Fibroblast of mammary gland (primary cell): ENCODE measurements at places on chromosomes 6 and 20.
A peak's percentile ranks its signal among the peaks of the same experiment; 100 is the strongest.

GRCh38 chr6:75396005-75396800 lies 97.4 kb downstream of the FILIP1 start:
- no peak for DNase-seq

- peak; percentile 54 for DNase-seq
These were observed 165.6 kb upstream of the OGFRL1 start for GRCh38 chr6:71123051-71123450.

DNA sequence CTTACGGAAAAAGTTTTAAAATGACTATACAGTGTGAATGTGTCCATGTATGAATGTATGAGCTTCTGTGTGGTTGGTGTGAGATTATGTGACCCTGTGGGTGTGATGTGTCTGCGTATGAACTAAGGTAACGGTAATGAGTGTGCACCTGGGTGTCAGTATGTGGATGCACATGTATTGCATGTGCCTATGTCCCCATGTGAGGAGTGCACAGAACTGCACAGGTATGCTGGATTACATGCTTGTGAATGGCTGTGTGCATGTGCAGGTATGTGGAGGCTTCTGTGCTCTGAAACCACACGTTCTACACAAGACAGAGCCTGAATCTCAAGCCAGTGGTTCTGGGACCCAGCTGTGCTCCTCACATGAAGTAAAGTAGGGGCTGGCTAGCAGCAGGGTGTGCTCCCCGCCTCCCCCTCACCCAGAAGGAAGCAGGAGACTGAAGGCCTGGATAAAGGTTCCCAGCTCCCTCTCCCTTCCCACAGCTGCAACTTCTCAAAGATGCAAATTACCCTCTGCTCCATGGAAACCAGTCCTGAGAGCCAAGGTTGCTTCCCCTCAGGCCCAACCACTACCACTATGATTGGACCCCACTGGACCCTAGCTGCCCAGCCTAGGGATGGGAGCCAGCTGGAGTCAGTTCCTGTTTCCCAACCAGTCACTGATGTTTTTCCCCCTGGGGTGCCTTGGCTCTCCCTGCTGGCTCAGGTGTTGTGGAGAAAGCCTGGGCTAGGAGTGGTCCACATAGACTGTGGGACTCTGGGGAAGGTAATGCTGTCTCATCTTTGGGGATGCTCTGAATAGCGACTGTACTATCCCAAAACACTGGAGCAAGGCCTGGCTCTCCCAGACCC lies 24.8 kb upstream of the SPDEF start:
- DNase-seq, result no peak

DNA sequence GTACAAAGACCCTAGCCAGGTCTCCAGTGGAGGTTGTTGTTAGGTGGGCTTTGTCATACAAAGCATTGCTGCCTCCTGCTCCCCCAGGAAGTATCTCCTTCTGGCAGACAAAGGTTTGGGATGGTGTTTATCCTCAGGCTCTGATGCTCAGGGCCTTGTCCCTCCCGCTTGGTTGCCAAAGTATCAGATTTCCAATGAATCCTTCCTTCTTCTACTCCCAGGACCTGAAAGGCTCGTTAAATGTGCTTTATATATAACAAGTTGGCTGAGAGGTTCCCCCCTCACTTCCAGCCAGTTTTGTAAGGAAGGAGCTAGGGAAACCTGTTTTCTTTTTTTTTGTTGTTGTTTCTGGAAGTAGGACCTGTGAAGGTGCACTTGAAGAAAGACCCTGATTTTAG lies 14.4 kb downstream of the PTK7 start:
- DNase-seq, result no peak

- DNase-seq, result peak; percentile 8
These were observed 74.4 kb downstream of the PKHD1 start for GRCh38 chr6:52013035-52013434.

DNA sequence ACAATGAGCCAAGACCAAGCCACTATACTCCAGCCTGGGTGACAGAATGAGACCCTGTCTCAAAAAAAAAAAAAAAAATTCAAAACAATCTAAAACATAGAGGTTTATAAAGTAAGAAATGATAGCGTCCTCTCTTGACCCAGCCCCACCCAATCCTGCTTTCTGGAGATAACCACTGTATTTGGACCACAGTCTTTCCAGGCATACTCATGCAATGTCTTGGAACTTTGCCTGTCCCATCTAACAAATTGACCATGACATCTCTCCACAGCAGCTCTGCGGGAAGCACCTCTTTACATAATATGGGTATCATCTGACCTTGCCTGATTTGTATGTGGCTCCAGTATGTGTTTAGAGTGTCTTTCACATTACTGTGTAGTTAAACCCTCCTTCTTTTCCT lies 9.1 kb upstream of the SHLD1 start:
- DNase-seq, result peak; percentile 67

DNA sequence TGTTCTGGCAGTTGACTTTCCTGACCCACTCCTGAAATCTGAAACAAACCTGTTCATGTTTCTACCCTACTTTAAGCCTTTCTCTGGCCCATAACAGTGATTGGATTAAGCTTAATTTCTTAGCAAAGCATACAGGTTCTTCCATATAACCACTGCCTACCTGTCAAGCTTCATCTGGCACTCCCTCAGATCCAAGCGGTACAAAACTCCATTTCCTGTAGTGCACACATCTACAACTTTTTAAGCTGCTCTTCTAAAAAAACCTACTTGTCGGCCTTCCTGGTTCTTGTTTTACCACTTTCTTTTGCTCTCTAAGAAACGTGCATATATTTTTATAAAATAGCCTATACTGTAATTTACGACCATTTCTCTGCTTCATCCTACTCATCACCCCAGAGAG lies 916 bp upstream of the PPP1R11 start:
- no peak for DNase-seq

GRCh38 chr6:167676000-167676665 lies 150.6 kb upstream of the AFDN start:
- no peak for DNase-seq

GRCh38 chr20:59586613-59587012 lies 17.7 kb upstream of the PHACTR3 start:
- no peak for DNase-seq

GRCh38 chr6:431986-432385 lies 40.4 kb downstream of the IRF4 start:
- peak; percentile 16 for DNase-seq

- no peak for DNase-seq
These were observed 326.3 kb downstream of the UBE3D start for GRCh38 chr6:82739303-82739702.

GRCh38 chr6:162177746-162178145 lies 549.8 kb downstream of the PRKN start:
- peak; percentile 49 for DNase-seq

DNA sequence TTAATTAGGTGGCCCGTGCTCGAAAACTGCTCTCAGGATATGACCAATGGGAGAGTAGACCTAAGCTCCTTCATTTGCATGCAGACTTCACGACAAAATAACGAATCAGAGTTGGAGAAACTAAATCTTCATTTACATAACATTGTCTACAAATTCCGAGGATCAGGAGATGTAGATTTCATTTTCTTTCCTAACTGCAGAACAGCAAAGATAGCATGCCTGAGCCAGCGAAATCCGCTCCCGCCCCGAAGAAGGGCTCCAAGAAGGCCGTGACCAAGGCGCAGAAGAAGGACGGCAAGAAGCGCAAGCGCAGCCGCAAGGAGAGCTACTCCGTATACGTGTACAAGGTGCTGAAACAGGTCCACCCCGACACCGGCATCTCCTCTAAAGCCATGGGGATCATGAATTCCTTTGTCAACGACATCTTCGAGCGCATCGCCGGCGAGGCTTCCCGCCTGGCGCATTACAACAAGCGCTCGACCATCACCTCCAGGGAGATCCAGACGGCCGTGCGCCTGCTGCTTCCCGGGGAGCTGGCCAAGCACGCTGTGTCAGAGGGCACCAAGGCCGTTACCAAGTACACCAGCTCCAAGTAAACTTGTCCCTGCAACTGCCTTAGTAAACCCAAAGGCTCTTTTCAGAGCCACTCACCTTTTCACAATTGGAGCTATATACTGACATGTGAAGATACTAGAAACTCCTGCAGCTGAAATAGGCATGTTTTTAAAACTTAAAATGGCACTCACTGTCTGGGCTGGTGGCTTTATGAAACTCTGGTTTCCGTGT lies 96.5 kb downstream of the HFE start:
- DNase-seq, result peak; percentile 85

DNA sequence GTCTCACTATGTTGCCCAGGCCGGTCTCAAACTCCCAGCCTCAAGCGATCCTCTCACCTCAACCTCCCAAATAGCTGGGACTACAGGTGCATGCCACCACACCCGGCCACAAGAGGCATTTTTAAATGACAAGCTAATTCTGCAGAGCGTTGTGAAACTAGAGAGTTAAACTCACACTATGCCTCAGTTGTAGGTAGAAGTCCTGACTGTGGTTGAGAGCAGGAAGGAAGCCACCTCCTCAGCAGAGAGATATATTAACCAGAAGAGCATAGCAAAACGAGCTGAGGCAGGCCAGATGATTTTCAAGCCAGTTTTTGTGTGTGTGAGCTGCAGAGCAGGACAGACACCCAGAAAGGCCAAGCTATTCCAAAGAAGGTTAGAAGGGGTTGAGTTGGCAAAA lies 150.3 kb downstream of the MBOAT1 start:
- no peak for DNase-seq

GRCh38 chr6:166597711-166598440 lies 11.4 kb upstream of the RAMACL start:
- DNase-seq, result no peak

GRCh38 chr6:54681987-54682386 lies 164.6 kb upstream of the FAM83B start:
- peak; percentile 85 for DNase-seq

- DNase-seq, result no peak
These were observed 13.0 kb upstream of the FAM217A start for GRCh38 chr6:4091941-4092340.

- no peak for DNase-seq
These were observed 78.4 kb downstream of the HDGFL1 start for GRCh38 chr6:22647719-22648118.

- no peak for DNase-seq
These were observed 107.3 kb upstream of the OLIG3 start for GRCh38 chr6:137601471-137601870.

GRCh38 chr20:32357375-32357868 lies 709 bp upstream of the ASXL1 start:
- peak; percentile 63 for DNase-seq

DNA sequence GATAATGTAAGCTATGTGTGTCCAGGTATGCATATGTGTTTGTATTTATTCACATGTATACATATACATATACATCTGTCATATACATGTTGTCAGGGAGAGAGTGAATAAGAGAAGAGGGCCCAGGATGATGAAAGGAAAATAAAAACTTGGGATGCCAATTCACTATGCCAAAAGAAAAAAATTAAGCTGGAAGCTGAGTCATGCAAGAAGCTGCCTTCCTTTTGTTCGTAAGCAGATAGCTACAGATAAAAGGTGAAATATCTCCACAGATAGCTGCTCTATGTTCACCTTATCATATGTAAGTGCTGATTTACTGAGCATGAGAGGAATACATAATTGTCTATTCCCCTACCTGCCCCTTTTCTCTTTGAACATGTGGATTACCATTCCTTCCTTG lies 579.9 kb downstream of the EPM2A start:
- peak; percentile 38 for DNase-seq

DNA sequence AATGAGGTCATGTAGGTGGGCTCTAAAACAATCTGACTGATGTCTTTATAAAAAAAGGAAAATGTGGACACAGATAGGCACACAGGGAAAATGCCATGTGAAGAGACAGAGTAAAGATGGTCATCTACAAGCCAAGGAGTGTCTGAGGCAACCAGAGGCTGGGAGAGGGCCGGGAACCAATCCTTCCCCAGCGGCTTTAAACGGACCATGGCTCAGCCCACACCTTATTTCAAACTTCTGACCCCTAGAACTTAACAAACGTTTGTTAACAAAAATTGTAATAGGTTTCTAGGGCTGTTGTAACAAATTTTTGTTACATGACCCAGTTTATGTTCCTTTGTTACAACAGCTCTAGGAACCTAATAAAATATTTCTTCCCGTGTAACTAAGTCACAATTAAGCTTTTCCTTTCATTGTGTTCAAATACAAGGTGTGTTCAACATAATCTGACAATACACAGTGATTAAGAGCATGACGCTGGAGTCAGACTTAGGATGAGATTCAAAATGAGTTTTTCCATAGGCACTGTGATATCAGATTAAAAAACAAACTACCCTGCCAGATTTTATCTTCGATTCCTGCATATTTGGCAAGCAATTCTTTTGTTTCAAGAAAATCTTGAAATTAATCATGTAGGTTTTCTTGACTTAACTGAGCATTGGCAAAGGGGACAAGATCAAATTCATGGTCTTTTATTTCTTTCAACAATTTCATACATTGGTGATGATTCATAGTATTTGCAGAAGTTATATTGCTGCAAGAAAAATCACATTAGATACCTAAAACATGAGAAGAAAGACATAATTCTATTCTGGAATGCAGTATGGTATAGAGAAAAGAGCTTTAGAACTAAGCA lies 169.5 kb upstream of the RIPOR2 start:
- DNase-seq, result no peak

DNA sequence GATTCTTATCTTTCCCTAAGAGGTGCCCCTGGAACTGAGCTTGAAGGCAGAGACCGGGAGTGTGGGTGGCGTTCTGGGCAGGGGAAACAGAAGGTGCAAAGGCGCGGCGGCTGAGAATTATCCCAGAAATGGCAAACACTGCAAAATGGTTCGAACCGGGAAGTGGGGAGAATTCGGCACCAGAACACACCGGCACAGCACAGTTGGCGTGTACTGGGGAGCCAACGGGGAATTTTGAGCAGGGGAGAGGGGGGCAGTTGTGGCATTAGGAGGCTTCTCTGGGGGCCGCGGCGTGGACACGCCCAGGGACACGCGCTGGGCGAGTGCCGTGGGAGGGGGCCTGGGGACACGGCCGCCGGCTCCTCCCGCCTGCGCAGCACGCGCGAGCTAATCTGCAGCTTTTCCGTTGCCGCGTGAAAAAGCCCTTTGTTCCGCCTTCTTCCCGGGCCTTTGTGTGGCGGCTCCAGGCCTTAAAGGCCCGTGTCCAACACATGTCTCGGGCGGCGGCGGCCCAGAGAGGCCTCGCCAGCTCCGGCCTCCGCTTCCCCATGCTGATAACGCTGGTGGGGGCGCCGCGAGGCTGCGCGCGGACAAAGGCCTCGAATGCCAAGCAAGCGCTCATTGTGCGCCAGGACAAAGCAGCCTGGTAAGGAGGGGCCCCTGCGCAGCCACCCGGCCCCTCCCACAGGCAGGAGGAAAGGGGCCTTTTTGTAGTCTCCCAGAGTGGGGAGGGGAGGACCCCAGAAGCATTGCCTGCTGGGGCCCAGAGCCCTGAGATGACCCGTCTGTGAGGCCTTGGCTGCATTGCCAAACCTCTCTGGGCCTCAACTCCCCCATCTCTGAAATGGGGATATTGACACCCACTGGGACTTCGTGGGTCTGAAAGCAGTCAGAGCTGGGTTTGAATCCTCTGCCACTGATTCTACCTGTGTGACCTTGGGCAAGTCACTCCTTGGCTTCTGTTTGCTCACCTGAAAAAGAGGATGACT lies 82.8 kb downstream of the CD40 start:
- DNase-seq, result no peak
